Liver (tissue), 10 donors: ENCODE measurements at places on chromosomes 5 and 9. TPM values are rescaled to one million over a fixed set of nuclear protein-coding genes. Genes with fewer than 3 reads are reported as not detected.

Gene SPRY4
- total RNA-seq: 9.6 TPM

Gene TBC1D2
- 2.8 TPM for total RNA-seq

Gene HMMR
- 0.33 TPM for total RNA-seq

Gene KCNT1
- total RNA-seq: not detected

- H3K4me1 ChIP-seq: no peaks in the 10 kb centered on the region
- no peak for DNase-seq
- H3K36me3 ChIP-seq: no peaks in the 10 kb centered on the region
- H3K27me3 ChIP-seq: no peaks in the 10 kb centered on the region
Observed at GRCh38 chr5:4773827-4774317, 366.3 kb upstream of the ADAMTS16 start.

DNA sequence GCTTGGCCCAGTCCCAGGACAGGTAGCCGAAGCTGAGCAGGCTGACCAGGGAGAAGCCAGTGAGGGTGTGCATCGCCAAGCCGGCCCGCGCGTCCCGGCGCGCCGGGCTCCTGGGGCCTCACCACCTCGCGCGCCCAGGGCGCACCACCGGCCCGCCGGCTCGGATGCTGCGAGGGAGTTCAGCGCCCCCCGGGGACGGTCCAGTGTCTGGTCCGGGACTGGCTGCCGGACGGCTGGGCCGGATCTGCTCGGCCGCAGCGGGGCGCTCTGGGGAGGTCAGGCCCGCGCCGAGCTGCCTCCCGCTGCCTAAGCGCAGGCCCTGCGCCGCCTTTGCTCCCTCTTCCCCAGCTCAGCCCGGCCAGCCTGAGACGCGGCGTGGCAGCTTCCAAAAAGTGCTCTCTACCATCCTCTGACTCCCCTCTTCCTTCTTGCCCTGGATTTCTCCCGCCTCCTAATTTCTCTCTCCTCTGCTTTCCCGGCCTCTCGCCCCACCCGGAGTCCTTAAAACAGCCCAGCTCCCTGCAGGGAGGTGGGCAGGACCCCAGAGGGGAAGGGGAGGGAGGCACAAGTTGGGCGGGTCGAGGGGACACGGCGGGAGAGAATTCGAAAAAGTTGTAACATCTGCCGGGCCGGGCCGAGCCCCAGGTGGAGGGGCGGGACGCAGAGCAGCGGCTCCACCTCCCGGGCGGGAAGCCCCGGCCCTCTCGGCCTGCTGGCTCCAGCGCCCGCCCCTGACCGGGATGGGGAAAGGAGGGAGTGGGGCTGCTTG, at the start of gene ARSI:
Gene ARSI, minus strand, starts transcription at position 605 of the 769 bp plus-strand sequence. Its CDS starts 532 bp downstream, at position 73.
- H3K36me3 ChIP-seq: no peaks in the 10 kb centered on the region
- H3K4me1 ChIP-seq: peaks cover 6% of the 10 kb centered on the region
- DNase-seq: no peak

DNA sequence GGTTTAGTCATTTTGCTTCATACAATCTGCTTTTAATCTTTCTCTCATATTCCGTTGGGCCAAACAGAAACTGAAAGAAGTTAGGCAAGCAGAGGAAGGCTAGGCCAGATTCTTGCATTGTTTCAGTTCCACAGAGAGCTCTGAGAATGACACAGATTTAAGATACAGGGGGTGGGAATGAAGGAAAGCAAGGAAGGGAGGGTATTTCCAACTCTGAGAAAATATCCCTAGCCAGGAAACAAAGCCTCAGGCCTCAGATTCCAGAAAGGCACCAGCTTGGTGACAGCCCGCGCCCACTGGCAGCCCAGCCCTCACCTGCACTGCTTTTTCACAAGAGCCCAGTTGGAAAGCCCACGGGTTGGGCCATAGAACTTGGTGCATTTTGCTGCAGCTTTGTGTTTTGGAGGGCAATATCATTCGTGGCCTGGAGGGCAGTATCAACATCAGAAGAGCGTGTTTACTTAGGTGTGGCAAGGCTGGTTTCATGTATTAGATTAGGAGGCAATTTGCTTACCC, 63.5 kb downstream of the ENC1 start:
- no peaks in the 10 kb centered on the region for H3K27me3 ChIP-seq
- peak overlapping the region; percentile 85 for H3K27ac ChIP-seq
- DNase-seq: no peak
- H3K4me1 ChIP-seq: peaks cover 11% of the 10 kb centered on the region
- H3K36me3 ChIP-seq: no peaks in the 10 kb centered on the region

DNA sequence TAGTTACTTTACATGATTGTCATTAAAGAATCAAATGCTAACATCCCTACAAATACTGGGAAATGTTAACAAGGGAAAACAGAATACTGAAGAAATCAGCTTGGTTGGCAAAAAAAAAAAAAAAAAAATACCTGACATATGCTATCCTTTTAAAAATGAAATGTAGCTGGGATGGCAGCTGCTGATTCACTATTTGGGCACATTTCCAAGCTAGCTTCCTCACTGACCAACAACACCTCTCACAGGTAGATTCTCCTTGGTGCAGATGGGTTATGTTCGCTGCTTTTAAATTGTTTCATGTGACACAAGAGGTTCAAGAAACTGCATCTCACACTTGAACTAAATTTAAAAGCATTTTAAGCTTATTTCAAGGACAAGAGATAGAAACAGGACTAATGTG, 6.1 kb upstream of the PRUNE2 start:
- H3K27ac ChIP-seq: no peak overlapping the region
- no peak overlapping the region for H3K4me3 ChIP-seq
- no peaks in the 10 kb centered on the region for H3K4me1 ChIP-seq
- no peak for DNase-seq
- H3K36me3 ChIP-seq: no peaks in the 10 kb centered on the region

- no peaks in the 10 kb centered on the region for H3K4me1 ChIP-seq
- H3K27me3 ChIP-seq: no peaks in the 10 kb centered on the region
- no peak for DNase-seq
- H3K4me3 ChIP-seq: no peak overlapping the region
- H3K36me3 ChIP-seq: no peaks in the 10 kb centered on the region
- no peak overlapping the region for H3K27ac ChIP-seq
Observed at GRCh38 chr9:69940674-69941073, 103.0 kb upstream of the MAMDC2 start.

DNA sequence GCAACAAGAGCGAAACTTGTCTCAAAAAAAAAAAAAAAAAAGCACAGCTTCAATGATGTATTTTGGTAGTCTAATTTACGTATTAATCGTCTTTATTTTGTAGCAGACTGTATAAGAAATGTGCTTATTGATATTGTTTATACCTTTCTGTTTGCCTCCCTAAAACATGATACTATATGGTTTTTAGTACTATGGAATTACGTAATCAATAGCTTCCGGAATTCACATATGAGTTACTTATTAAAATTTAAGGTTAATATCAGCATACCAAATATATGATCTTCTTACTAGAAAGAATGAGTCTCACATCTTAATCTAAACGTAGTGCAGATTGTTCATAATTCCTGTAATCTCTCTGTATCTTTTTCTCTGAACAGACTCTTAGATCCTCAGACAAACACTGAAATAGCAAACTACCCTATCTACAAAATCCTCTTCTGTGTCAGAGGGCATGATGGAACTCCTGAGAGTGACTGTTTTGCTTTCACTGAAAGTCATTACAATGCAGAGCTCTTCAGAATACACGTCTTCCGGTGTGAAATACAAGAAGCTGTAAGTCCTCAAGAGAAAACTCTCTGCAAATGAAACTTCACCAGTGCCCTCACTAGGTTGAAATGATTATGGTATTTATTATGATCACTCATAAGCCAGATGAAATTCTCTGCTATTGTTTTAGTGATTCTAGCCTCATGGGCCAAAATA, 44.4 kb upstream of the GPR21 start:
- no peak for DNase-seq
- no peaks in the 10 kb centered on the region for H3K4me1 ChIP-seq
- peaks cover 18% of the 10 kb centered on the region for H3K36me3 ChIP-seq
- H3K4me3 ChIP-seq: no peak overlapping the region
- no peaks in the 10 kb centered on the region for H3K27me3 ChIP-seq

GRCh38 chr5:35826554-35826953, 30.1 kb upstream of the IL7R start:
- H3K4me1 ChIP-seq: no peaks in the 10 kb centered on the region
- DNase-seq: no peak
- H3K27ac ChIP-seq: no peak overlapping the region
- H3K27me3 ChIP-seq: no peaks in the 10 kb centered on the region
